ENCODE measurements at places on chromosomes 7 and 10.

GRCh38 chr10:34862892-34863291 is 47.8 kb upstream of the PARD3 start:
- no peak for DNase-seq

- DNase-seq, result no peak
These were observed 378.0 kb upstream of the PODXL start for GRCh38 chr7:131934452-131934851.

DNA sequence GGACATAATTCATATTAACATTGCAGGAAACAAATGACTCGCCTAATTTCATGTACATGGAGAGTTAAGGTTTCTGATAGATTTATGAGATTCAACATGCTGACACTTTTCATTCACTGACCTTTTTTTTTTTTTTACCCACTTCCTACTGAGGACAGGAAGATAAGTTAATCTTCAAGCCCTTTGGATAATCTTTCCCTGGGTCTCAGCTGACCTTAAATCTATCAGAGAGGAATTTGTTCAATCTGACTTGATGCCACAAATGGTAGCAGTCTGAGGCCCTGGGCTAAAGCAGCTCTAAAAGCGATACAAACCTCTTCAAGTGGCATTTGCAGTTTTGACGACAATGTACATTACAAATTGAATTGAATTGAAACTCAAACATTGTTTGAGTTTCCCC is 493.3 kb upstream of the SORCS1 start:
- no peak for DNase-seq

DNA sequence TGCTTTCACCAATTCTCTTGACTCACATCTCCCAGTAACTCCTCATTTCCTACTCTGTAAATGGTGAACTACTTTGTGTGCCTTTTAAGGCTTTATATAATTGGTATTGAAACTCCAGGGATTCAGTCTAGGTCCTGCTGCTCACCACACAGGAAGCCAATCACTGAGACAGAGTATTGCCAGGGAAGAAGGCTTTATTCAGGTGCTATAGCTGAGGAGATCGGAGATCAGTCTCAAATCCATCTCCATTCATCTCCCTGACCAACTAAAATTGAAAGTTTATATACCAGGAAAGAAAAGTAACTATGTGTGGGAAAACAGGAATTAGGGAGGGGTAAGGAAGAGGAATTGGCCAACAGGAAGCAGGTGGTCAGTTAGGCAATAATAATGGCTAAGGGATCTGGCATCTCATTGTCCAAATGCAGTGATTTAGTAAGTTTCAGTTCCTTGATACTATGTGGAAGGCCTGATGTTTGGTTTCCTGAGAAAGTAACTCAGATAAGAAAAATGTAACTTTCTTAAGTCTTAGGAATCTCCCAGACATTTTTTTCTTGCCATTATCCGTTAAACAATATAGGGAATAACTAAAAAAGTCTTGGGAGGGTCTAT is 10.2 kb upstream of the SDHAF3 start:
- DNase-seq, result no peak

- DNase-seq, result no peak
These were observed 153.4 kb downstream of the MLLT10 start for GRCh38 chr10:21687266-21688008.

DNA sequence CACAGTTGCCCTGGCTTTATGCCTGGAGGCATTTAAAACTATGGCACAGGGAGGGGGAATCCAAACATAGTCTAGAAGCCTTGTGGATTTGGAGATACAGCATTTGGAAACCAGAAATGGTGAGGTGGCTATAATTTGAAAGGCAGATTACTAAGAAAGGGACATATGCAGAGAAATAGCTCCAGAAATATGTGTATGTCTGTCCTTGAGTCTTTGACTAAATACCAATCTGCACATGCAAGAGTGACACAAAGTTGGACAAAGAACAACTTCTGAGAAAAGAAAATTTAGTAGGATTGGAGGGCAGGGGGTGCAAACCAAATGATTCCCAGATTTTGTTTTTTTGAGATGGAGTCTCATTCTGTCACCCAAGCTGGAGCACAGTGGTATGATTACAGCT is 229.6 kb downstream of the TMEM26 start:
- no peak for DNase-seq

DNA sequence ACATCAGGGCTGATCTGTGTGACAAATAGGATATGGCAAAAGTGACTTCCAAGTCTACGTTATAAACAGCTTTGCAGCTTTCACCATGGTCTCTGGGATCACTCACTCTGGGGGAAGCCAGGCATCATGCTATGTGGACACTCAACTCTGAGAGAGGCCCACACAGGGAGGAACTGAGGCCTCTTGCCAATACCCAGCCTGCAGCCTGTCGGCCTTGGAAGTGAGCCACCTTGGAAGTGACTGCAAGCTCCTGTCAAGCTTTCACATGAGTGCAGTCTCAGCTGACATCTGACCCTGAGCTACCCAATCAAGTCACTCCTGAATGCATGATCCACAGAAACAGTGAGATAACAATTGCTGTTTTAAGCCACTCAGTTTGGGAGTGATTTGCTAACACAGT is 56.5 kb downstream of the MMRN2 start:
- DNase-seq, result no peak

DNA sequence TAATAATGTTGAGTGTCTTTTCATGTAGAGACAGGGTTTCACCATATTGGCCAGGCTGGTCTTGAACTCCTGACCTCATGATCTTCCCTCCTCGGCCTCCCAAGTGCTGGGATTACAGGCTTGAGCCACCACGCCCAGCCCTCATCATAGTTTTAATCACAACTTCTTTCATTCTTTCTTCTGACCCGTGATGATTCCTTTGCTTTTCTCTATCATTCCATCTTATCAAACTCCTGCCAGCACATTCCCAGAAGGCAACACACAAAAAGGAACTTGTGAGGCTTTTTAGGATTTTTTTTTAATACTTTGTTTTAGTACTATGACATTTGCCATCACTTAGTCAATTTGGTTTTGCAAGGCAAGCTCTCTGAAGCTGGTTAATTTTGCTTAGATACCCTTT is 77.5 kb upstream of the MEOX2 start:
- no peak for DNase-seq

DNA sequence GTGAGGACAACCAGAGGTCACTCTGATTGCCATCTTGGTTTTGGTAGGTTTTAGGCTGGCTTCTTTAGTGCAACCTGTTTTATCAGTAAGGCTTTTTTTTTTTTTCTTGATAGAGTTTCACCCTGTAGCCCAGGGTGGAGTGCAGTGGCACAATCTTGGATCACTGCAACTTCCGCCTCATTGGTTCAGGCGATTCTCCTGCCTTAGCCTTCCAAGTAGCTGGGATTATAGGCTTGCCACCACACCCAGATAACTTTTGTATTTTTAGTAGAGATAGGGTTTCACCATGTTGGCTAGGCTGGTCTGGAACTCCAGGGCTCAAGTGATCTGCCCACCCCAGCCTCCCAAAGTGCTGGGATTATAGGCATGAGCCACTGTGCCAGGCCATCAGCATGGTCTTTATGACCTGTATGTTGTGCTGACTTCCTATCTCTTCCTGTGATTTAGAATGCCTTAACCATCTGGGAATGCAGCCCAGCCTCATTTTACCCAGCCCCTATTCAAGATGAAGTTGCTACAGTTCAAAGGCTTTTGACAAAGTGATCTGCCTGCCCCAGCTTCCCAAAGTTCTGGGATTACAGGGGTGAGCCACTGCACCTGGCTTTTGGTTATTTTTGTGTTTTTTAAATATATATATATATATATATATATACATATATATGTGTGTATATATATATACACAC is 7.0 kb upstream of the ZNF425 start:
- DNase-seq, result no peak

DNA sequence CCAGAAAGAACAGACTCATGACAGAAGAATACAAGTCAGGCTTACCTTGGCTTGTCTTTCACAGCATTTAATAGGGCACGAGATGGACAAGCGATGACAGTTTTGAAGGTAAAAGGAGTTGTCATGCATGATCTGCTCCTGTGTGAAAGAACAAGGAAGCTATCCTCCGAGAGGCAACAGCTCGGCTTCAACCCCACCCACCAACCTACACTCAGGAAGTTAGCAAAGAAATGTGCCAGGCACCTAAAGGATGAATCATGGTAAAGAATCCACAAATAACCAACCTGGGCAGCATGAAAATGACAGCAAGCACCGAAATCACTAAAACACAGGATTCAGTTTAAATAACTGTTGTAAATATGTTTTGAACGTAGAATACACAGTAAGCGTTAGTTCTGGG is 700.2 kb downstream of the TYW1 start:
- DNase-seq, result no peak

- no peak for DNase-seq
These were observed 104.5 kb upstream of the MKLN1 start for GRCh38 chr7:131223151-131223550.

- DNase-seq, result no peak
These were observed 30.7 kb upstream of the HSPA12A start for GRCh38 chr10:116772909-116773705.

DNA sequence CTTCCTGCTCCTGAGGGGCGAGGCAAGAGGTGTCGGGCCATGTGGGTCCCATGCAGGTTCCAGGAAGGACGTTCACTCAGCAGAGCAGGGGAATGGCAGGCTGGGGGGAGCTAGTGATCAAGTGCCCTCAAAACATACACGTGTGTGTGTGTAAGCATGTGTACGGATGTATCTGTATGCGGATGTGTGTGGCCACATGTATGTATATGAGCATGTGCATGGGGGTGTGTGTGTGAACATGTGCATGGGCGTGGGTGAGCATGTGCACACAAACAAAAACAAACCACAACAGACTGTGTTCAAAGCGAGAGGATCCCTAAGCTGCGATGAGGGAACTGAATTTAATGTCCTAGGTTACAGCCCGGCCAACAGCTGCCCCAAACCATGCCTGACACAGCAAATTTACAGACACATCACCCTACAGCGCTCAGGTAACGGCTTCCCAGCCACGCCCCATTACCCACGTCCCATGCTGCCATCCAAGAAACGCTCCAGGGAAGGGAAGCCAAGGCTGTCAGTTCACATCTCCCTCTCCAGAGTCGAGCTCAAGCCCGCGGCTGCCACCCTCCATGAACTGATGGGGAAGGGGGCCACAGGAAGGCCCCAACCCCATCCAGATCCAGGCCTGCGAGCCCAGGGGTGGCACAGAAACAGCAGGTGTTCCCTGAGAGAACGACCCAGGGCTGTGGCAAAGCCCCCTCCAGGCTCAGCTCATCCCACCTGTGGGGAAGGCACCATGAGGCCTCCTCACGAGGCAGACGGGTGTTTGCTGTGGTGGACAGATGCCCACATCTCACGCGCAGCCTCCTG is 56.6 kb downstream of the PTPRN2 start:
- no peak for DNase-seq

- DNase-seq, result no peak
These were observed 96.5 kb downstream of the DNAH11 start for GRCh38 chr7:21639206-21639868.

- no peak for DNase-seq
These were observed 27.1 kb upstream of the TTYH3 start for GRCh38 chr7:2604608-2605174.

- DNase-seq, result no peak
These were observed 2.9 kb upstream of the ZNF33A start for GRCh38 chr10:38007551-38007950.

GRCh38 chr7:73749931-73750776 is 11.6 kb upstream of the ABHD11 start:
- no peak for DNase-seq

GRCh38 chr7:47418601-47419309 is 163.2 kb downstream of the TNS3 start:
- DNase-seq, result no peak

GRCh38 chr10:101080933-101081931 is 19.4 kb downstream of the KAZALD1 start:
- DNase-seq, result no peak

DNA sequence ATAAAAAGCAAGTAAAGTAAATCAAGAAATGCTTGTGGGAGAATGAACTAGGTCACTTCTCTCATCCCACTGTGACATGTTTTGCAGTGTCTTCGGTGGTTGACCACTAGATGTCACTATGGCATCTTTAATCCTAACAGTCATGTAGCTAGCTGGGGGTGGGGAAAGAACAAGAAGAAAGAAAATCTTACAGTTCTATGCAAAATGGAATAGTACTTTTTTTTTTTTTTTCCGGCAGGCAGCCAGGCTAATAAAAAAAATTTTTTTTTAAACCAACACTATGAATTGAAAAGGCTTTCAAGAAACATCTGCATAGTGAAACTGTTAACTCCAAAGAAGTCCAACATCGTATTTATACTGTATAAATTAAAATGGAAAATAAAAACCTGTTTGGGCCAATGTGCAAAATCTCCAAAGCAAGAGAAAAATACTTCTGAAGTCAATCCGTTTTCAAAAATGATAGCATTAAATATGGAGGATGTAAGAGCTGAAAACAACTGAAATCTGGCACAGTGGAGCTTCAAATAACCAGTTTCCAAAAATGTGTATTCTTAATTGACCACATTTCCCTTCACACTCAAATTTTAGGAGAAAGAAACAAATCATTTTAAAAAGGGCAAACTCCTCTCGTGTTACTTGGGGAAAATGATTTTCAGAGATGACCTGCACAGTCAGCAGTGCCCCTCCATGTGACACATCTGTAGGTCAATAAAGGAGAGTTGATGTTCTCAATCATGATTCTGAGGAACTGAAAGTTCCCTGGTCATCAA is 38.5 kb downstream of the CDK1 start:
- DNase-seq, result no peak

GRCh38 chr7:134639061-134639460 is 7.6 kb upstream of the BPGM start:
- no peak for DNase-seq

DNA sequence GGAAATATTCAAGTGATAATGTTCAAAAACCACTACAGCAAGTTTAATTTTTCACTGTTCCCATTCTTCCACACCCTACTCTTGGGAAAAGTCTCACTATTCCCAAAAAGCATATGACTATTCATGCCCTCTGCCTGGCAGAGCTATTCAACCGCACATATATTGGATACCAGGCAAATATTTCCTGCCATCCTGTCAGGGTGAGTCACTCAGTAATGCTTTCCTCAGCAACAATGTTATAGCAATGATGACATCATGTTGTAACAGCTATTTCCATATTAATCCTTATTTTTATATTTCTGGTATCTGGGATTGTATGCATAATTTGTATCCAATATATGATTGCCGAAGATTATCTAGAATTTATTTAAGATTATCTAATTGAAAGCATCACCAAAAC is 114.0 kb upstream of the PLXDC2 start:
- DNase-seq, result no peak

DNA sequence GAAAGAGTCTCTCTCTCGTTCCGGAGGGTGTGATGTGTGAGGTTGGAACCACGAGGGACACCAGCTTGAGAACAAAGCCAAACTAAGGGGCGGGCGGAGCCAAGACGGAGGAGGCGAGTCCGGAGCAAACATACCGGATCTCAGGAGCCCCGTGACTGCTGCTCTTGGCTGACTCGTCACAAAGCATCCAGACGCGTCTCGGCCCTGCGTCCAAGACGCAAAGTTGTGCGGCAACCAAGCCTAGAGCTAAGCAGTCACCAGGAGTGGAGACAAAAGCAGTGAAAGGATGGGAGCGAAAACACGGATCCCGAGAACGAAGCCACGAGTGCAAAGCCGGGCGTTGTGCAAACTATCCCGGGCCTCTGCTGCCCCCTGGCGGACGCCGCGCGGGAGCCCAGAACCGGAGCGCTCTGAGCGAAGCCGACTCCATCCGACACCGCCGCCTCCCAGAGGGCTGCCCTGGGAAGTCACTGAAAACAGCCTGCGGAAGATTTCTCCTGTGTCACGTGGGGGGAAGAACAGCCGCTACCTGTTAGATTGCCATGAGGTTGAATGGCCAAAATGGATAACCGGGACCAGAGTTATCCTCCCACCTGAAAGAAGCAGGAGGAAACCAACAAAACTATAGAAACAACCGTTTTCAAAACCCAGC is 46.4 kb upstream of the TMEM72 start:
- DNase-seq, result peak; percentile 65
